ENCODE measurements at places on chromosomes 4 and X.

GRCh38 chrX:74535408-74536151 lies 78.8 kb downstream of the RLIM start:
- peak; percentile 37 for DNase-seq

GRCh38 chr4:125626946-125627345 lies 312.2 kb downstream of the FAT4 start:
- DNase-seq, result no peak

DNA sequence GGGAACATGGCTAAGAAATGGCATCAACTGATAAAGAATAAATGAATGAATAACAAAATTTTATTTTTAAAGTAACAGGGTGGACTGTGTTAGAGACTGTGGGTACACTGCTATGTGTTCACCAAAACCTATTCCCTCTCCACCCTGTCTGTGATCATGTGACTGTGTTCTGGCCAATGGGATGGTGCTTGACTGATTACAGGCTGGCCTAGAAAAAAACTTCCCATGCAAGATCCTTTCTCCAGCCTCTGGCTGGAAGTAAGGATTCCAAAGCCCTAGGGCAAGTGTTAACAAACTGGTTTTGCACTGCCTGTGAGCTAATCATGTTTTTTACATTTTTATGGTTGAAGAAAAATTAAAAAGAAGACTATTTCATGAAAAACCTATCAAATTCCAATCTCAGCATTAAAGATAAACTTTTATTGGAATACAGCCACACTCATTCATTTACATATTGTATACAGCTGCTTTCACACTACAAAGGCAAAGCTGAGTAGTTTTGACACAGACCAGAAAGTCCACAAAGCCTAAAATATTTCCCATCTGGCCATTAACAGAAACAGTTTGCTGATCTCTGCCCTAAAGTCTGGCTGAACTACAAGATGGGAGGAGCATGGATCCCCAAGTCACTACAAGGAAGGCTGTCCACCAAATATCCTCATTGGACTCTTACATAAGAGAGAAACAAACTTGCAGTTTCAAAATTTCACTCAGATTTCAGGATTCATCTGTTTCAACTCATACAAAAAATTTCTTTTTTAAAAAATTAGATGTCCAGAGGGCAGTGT lies 133.2 kb downstream of the ARHGAP6 start:
- DNase-seq, result no peak

- DNase-seq, result no peak
Observed at GRCh38 chrX:18449236-18449635, 23.8 kb downstream of the CDKL5 start.

DNA sequence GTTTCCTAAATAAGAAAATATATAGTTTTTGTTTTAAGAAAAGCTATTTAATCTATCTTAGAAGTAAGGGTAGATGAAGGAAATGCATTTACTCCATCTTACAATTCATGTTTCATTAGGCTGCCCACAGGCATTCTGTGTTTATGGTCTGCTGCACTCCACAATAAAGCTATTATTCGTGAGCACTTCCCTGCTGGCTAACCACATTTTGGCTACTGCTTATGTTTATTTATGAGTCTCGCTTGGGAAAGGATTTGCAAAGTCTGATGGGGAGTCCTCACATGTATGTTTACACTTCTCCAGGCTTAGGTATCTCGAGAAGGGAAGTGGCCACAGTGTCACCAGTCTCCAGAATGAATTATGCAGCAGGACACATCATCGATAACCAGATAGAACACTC lies 260.8 kb upstream of the VCX start:
- no peak for DNase-seq

- DNase-seq, result no peak
Observed at GRCh38 chrX:119895843-119896326, at the start of gene AKAP14. AKAP14 (plus strand) TSS chrX:119895893; CDS start chrX:119903224, 7,331 bp downstream.

DNA sequence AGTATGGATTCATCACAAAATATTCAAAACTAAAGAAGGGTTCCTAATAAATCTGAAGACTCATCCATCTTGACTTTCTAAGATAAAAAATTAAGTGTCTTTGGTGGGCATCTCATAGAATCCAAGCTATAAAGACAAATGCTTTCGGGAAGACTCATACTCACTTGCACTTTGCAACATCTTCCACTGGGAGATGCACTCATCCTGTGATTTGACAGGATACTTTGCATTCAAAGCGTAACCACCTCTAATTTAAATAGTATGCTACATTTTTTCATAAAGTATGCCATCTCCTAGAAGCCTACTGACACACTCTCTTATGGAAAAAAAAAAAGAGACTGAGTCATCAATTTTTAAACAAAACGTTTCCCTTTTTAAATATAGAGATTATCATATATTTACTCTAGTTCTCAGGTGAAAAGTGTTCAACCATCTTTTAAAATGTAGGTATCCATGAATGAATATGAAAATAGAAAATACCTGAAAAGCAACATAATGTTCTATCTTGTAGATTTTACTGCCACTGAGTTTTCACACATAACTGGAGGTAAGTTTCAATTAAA lies 119.6 kb downstream of the KLHL13 start:
- no peak for DNase-seq

DNA sequence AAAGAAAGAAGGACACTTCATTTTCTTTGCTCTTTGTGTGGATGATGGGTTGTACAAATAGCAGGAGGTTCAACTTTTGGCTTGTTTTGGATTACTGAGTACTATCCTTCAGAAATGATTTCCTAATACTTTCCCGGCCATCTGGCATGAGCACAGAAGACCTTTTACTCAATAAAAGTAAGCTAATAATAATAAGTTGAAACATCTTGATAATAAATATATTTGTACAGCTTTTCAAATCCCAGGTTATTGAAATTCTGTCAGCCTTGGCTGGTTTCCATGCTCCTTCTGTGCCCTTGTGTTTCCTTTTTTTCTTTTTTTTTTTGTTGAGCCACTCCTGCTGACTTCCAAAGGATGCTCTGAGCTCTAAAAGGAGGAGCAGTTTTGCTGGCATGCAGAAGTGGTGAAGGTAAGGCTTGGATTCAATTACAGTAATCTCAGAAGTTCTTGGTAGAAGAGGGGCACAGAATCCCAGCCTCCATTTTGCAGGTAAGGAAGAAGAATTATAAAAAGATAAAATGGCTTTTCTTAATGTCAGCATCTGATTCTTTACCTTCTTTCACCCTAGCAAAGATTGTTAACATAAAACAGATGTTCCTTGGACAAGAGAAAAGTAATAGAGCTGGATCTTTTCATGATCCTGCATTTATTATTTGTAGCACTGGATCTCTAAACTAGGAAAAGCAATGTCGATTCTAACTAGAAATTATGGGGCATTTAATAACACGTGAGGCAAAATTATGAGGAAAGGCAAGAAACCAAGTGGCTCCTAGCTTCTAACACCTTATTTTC lies 31.9 kb downstream of the REPS2 start:
- DNase-seq, result no peak

GRCh38 chr4:184553891-184554290 lies 79.5 kb upstream of the IRF2 start:
- no peak for DNase-seq

DNA sequence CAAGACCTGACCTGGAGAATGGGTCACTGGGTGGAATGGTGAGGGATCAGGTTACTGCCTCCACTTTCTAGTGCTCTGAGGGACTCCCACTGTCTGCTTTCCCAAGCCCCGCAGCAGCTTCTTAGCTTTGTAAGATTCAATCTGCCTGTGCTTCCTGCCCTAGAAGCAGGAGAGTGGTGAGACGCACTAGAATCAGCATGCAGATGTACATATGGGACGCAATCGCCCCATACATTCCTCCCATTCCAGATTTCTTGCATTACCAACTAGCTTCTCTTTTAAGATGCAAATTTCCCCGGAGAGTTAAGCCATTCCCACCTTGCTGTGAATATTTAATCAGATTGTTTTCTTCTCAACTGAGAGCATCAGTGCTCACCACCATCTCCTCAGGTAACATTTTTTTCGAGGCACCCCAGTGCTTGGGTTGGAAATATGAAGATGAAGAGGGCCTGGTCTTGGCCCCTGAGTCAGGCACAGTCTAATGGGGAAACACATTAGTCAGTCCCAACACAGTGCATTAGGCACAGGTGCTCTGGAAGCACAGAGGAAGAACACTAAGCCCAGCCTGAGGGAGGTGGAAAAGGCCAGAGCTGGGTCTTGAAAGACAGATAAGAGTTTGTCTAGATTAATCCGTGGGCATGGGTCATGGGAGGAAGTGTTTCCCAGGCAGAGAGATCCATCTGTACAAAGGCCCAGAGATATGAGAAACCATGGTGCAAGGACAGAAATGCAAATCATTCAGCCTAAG lies 66.7 kb upstream of the PRPS1 start:
- no peak for DNase-seq

GRCh38 chrX:114451397-114451796 lies 132.5 kb upstream of the HTR2C start:
- DNase-seq, result no peak

- no peak for DNase-seq
Observed at GRCh38 chr4:171532968-171533367, 280.2 kb upstream of the GALNTL6 start.

DNA sequence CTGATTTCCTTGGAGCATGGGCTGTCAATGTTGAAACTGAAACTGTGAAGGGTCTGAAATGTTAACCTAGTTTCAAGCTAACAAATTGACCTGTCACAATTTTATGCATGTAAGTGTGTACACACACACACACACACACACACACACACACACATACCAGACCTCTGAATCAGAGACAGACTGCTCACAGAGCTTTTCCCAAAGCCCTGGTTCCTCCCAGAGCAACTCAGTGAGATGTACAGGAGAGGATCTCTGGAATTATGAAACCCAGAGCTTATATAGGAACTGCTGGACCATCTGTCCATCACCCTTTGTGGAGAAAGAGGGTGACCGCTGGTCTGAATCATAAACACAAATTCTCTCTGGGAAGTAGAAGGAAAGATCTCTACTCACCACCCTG lies 228.1 kb upstream of the PRPS2 start:
- no peak for DNase-seq

- no peak for DNase-seq
Observed at GRCh38 chrX:5876984-5877596, 351.6 kb downstream of the NLGN4X start.

- DNase-seq, result peak; percentile 23
Observed at GRCh38 chr4:47490550-47490949, 5.5 kb downstream of the ATP10D start.

All from activated CD4-positive, alpha-beta T cell treated with anti-CD3 and anti-CD28 coated beads, Interleukin-10, Interleukin-2, amounts not matched to agents 100 ng/mL and 50 ng/mL, durations not matched to agents 16 hours and 8 hours (primary cell).